ENCODE measurements at places on chromosomes 16 and 17.

GRCh38 chr16:78450255-78450654 lies 350.8 kb downstream of the WWOX start:
- no peak for DNase-seq

GRCh38 chr16:11526655-11527350 lies 59.9 kb downstream of the LITAF start:
- no peak for DNase-seq

DNA sequence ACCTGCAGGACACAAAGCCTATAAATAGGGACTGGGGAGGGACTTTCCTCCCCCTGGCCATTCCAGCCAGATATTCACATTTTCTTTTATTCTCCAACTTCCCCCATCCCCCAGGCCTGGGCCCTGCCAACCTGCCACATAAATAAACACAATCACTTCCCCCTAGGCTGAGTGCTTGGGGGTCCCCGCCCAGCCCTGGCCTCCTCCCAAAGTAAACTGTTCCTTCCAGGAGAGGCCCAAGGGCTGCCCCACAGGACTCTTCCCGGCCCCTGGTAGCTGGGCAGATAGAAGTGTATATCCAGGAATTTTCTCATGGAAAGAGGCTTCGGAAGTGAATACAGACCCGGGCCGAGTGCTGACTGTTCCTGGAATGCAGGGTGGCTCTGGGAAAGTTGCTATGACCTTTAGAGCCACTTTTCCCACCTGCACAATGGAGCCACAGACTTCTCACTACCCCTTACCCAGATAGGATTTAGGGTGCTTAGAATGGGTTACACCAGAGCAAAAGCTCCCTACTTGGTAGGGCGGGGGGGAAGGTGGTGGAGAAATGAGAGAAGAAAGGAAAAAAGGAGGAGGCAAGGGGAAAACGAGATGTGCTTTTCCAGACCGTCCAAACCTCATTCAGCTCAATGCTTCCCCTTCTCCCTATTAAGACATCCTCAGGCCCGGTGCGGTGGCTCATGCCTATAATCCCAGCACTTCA lies 8.5 kb downstream of the CSF3 start:
- DNase-seq: peak; percentile 74

DNA sequence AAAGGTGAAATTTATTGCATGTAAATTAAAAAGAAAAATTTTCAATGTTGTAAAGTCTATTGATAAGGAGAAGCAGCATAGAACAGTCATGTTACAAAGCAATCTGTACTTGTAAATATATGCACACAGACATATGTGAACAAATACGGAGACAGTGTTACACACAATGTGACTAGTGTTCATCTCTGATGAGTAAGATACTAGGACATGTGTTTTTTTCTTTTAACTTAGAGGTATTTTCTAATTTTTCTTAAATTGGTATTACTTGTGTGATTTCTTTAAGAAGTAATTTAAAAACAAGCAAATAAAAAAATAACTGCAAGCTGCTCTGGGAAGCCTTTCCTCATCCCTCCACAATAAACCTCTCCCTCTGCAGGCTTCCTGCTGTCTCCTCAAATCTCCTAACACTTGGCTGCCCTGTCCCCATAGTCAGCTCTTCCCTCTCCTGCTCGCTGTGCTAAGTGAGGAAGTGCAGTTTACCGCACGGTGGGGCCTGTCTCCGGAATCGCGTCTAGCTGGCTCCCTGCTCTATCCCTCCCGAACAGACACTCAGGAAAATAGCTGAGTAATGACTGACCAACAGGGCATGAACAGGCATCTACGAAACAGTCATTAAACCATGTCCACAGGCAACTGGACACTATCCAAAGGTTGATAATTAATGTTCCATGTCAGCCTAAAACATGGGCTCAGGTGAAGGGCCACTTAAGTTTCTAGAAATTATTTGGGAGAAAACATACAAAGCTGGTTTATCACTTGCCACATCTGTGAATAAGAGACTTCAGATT lies 35.9 kb downstream of the CMTM4 start:
- no peak for DNase-seq

- no peak for DNase-seq
Measured at GRCh38 chr17:7558544-7559319, at the start of gene TNFSF13. Gene TNFSF13 (plus strand): TSS chr17:7558750. CDS start chr17:7559040, 290 bp downstream.

DNA sequence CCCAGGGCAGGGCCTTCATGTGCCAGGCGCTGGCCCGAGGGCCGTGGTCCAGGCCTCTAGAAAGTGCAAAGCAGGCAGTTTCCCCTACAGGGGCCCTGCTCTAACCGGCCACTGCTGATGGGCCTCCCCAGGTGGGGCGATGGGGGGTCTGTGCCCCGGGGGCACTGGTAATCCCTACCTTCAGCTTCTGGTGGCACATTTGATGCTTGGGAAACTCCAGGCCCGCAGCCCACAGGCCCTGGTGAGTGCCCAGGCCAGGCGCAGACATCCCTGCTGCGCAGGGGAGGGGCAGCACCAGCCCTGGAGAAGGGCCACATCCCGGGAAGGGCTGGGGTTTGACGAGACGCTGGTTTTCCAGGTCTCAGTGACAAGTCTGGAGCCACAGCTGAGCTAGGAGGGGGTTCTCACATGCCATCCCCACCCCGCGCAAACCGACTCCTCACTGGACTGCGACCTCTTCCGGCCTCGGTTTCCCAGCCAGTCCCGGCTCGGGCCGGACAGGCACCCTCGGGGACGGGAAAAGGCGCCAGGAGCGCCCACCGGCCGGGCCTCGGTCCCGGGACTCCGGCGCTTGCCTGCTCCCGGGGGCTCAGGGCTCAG lies 1.6 kb downstream of the DOC2B start:
- DNase-seq: no peak

- peak; percentile 51 for DNase-seq
Measured at GRCh38 chr16:2194852-2195321, 1.5 kb downstream of the CASKIN1 start.

DNA sequence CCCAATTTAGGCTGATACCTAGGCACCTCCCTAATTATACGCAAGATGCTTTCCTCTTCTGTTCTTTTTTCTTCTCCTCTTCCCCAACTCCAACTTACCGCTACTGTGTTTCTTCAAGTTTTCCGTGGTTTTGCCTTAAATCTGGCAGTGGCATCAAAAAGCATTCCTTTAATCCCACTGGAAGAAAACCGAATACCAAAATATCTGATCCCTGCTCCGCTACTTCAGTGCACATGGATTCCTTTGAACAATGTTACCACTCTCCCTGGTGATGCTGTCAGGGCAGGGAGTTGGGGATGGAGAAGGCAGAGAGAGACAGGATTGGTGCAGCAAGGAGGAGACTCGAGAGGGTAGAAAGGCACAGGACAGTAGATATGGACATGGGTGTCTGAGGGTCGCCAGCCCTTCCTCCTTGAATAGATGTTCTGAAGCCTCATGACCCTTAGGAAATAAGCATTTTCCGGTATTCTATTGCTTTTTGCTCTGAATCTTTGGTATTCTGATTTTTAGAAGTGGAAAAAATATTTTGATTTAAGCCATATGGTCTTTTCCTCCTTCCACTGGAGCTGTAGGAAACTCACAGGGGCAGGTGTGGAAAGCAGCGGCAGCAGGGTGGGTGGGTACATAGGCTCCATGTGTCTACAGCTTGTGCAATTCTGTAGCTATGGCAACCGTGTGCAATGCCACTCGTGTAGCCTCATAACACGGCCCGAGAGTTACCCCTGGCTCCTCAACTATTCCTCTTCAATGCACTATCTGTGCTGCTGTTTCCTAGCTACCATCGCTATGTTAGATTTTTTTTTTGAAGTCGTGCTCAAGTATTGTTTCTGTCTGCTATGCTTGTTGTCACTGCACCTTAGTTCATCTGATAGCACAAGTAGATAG lies 32.3 kb upstream of the TANC2 start:
- DNase-seq: no peak

- DNase-seq: no peak
Measured at GRCh38 chr16:15721018-15721417, 71.0 kb downstream of the NDE1 start.

GRCh38 chr17:19757536-19758180 lies 9.6 kb upstream of the ALDH3A1 start:
- DNase-seq: no peak

DNA sequence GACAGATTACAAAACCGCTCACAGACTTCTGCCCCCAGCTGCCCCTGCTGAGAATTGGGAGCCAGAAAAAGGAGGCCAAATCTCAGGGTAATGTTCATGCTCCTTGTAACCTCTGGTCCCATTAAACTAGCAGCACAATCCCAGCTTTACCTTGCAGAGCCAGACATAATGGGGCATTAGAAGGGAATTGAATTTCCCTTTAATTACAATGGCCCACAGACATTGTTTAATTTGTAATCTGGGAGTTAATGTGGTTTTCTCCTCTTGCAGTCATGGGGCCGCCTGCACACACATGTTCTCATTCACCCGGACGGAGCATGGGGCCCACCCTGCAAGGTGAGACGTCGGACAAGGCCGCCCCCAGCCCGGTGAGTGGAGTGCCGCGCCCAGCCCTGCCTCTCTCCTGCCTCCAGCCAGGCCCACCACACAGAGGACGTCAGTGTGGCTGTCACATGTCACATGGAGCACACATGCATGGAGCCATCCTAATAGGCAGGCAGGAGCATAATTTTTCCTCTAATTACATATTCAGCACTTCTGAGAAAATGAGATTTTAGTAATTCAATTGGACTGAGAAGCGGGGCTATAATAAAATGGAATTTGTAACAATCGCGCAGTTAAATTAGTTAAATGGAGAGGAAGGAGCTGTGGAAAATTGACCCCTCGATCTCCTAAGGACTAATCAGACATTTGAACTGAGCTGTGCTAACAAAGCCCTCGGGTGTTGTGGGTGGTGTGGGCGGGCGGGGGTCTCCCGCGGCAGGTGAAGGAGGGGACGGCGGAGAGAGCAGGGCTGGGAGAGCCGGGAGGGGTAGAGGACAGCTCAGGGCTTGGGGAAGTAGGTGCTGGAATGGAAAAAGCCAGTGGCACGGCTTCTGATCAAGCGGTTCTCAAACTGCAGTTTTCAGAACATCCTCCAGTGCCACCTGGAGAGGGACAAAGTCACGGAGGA lies 87.7 kb downstream of the ENGASE start:
- no peak for DNase-seq

Data from NCI-H2081 (cell line).